ENCODE measurements at places on chromosomes 13 and 19. TPM values are rescaled to one million over a fixed set of nuclear protein-coding genes. Genes with fewer than 3 reads are reported as not detected.

C5AR1 gene
- polyA plus RNA-seq = 1.9 TPM

ZNF177 gene
- polyA plus RNA-seq = not detected

ZNF471 gene
- polyA plus RNA-seq = 11.1 TPM

TNFSF9 gene
- polyA plus RNA-seq = 0.22 TPM

KLK15 gene
- polyA plus RNA-seq = not detected

LILRA2 gene
- 0.70 TPM for polyA plus RNA-seq

ABHD8 gene
- not detected for polyA plus RNA-seq

C2CD4C gene
- polyA plus RNA-seq = 1.6 TPM

KIRREL2 gene
- polyA plus RNA-seq = 0.33 TPM

ONECUT3 gene
- polyA plus RNA-seq = not detected

RDH8 gene
- not detected for polyA plus RNA-seq

KIR3DL1 gene
- polyA plus RNA-seq = not detected

CNFN gene
- polyA plus RNA-seq = 4.1 TPM

ZNF44 gene
- 10.9 TPM for polyA plus RNA-seq

MED29 gene
- polyA plus RNA-seq = 35.2 TPM

MAST1 gene
- polyA plus RNA-seq = 0.62 TPM

PSG7 gene
- not detected for polyA plus RNA-seq

ZSCAN5A gene
- polyA plus RNA-seq = 7.3 TPM

SEMA6B gene
- not detected for polyA plus RNA-seq

IL4I1 gene
- 0.26 TPM for polyA plus RNA-seq

ZNF444 gene
- 14.4 TPM for polyA plus RNA-seq

ATP4A gene
- not detected for polyA plus RNA-seq

ZSCAN4 gene
- not detected for polyA plus RNA-seq

IL17D gene
- polyA plus RNA-seq = 46.9 TPM

YJEFN3 gene
- 4.7 TPM for polyA plus RNA-seq

ZSCAN1 gene
- polyA plus RNA-seq = 0.71 TPM

Measured in muscle of arm (tissue), 14 donors.